RWPE1 (cell line): ENCODE measurements at places on chromosomes 3 and 15.

- DNase-seq, result no peak
Measured at GRCh38 chr3:9783954-9784353, 8.3 kb downstream of the TADA3 start.

GRCh38 chr15:57216288-57216687 is 160.0 kb upstream of the CGNL1 start:
- peak; percentile 30 for DNase-seq

DNA sequence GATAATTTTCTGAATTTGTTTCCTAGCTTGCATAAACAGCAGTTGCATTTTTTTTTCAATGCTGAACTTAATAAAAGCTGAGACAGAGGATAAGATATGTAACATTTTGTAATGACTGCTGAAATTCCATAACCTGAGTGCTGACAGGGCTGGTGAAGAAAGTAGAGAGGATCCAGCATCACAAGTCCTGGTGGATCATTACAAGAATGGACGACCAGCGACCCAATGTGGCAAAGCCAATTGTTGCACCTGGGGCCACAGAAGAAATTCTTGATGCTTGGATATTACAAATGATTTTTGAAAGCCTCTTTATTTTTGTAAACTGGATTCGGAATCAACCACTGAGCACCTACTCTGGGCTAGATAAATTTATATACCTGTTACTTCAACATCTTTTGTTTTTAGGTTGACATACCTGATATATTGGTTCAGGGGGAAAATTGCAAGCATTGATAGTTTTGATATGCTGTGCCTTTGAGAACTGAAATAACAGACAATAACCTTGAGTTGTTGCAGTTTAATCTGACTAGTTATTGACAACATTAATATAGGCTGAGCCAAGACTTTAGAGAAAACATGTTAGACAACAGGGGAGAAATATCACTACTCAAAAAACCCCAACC is 3.9 kb upstream of the ACTL6A start:
- peak; percentile 59 for DNase-seq

GRCh38 chr3:156638271-156638670 is 36.1 kb upstream of the TIPARP start:
- no peak for DNase-seq

DNA sequence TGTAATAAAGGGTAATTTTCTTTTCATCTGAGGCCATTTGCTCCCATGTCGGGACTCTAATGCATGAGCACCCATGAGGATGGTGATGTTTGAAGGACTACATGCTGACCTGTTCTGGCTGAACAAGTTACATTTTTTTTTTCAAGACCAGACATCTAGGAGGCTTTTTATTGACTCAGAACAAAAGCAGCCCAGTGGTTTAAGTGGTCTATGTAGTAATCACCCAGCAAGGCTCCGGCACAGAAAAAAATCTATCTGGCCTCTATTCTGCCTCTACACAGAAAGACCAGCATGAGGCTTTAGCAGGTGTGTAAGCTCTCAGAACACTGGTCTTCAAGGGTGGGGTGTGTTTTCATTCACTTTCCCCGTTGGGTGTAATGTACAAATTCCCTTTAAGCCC is 95.1 kb upstream of the ZBED2 start:
- DNase-seq, result no peak

GRCh38 chr3:12338595-12339546 is 50.0 kb downstream of the PPARG start:
- DNase-seq, result no peak

DNA sequence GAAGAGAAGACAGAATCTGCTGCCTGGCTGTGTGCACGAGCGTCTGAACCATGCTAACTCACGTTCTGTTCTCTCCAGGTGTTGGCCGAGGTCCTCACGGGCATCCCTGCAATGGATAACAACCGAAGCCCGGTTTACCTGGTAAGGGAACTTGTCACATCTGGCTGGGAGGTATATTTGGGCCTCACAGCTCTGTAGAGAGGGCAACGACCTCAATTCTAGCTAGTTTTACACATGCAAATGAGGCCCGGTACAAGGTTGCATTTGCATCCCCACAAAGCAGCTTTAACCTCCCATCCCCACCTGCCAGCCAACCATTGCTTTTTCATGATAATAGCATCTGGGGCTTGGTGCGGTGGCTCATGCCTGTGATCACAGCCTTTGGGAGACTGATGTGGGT is 22.0 kb upstream of the TATDN2 start:
- no peak for DNase-seq

GRCh38 chr3:115644391-115644790 is 21.1 kb downstream of the GAP43 start:
- no peak for DNase-seq

DNA sequence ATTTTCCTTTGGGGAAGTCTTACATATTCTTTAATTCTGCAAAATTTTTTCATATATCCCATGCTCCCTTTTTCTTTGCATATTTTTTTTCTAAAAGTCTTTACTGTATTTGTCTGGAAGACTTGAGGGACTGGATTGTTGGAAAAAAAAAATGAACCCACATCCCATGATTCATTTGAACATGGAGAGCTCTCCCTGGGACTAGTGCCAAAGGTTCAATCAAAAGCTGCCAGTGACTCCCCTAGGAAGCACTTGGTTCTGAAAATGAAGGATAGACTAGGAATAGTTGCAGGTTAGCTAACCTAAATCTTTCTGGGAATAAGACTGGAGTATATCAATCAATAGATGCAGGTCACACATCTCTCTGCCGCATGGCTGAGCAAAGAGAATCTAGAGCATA is 16.4 kb upstream of the BNC1 start:
- DNase-seq, result no peak

DNA sequence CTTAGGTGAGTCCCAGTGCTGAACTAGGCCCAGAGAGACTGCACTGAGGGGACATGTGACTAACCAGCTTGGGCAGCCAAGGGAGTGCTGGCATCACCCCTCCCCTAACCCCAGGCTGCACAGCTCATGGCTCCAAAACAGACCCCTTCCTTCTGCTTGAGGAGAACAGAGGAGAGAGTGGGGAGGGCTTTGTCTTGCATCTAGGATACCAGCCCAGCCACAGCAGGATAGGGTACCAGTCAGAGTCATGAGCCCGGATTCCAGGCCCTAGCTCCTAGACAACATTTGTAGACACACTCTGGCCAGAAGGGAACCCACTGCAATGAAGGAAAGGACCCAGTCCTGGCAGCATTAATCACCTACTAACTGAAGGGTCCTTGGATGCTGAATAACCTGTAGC is 49.9 kb upstream of the PLSCR4 start:
- DNase-seq, result no peak

DNA sequence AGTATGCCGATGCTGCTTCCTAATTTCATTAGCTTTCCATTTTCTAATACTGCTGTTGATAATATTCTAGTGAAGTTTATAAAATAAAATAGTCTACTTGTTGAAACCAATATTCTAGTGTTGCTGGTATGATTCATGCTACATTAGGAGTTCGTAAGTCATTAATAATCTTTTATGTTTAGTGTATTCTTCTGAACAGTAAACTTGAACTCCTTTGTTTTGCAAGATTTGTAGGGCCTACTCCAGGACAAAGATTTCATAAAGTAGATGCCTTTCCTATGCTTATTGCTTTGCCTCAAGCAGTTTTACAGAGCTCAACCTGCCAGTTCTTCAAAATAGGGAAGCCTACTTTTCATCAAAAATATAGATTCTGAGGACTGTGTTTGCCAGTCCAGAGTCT is 111.5 kb downstream of the RSRC1 start:
- peak; percentile 9 for DNase-seq

- no peak for DNase-seq
Measured at GRCh38 chr3:147410526-147411237, 1.5 kb downstream of the ZIC1 start.

DNA sequence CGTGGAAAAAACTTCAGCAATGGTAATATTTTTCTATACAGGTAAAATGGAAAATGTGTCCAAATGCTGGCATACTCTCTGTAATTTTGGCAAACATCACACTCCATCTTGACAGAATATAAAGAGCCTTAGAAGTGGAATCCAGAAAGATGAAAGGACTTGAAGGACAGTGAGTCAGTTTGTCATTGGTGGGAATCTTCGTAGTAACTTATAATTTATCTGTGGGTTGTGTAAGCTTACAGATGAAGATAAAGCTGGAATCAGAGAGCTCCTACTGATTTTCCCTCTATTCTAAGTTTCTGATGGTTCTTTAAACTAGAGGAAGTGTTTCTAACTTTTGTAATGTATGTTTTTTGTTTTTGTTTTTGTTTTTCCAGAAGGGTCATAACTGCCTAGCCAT is 8.7 kb upstream of the PDZRN3 start:
- DNase-seq, result no peak

- DNase-seq, result no peak
Measured at GRCh38 chr15:27847775-27848710, 251.1 kb downstream of the OCA2 start.

GRCh38 chr3:196778755-196779154 is 39.1 kb downstream of the PAK2 start:
- DNase-seq, result no peak
